ENCODE measurements at places on chromosomes 1 and 21.

GRCh38 chr1:151680391-151680790 is 36.2 kb downstream of the CELF3 start:
- DNase-seq, result no peak

GRCh38 chr1:30514137-30514654 is 209.2 kb downstream of the MATN1 start:
- DNase-seq, result no peak

DNA sequence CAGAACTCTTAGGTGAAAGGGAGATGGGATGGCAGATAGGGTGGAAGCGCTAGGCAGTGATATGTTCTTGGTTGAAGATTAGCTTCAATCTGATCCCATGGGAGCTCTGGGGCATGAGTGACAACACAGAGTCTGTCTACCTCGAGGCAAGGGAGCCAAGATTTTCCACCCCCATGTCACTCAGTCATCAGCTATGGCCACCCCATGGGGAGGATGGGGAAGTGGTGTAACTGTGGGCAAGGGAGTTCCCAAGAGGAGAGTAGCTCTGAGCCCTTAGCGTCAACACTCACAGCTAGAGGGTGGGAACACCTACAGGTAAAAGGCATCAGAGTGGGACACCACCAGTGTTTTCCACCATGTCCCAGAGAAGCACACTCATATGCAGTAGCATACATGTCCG is 30.3 kb upstream of the C1QA start:
- DNase-seq, result no peak

DNA sequence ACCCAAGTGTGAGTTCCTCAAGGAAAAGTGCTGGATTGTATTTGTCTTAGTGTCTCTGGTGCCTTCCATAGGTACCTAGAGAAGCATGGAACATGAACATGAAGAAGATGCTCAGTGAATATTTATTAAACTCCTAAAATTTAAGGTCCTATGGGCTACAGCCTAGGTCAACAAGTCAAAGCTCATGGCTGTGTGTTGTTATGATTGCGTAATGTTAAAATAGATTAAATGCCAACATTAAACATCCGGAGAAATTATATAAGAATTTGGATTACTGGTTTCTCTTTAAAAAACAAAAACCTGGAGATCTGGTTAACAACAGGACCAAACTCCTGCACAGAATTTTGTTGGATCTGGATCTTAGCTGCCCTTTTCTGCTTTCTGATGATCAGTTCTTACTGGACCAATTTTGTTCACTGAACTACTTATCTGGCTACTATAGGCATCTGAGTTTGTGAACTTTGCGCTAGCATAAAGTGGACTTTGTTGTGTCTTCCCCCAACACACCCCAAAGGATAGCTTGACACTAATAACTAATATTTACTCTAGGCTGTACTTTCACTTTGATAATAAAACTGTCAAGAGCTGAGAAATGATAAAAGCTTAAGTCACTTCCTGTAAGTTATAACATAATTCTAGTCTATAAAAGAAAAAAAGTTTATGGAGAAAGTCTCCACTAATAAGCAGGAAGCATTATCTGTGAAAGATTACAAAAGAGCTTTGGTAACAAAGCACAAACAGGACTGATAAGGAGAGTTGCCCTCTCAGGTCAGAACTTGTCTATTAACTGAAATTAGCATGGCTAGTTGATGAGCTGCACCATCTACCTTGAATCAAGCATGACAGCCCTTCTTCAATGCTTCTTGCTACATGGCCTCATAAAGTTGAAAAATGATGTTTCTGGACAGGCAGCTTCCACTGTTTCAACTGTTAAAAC is 20.7 kb downstream of the F5 start:
- no peak for DNase-seq

- DNase-seq, result no peak
Observed at GRCh38 chr21:15152591-15152990, 87.8 kb upstream of the NRIP1 start.

- DNase-seq, result no peak
Observed at GRCh38 chr1:217892750-217893149, 261.6 kb downstream of the SPATA17 start.

DNA sequence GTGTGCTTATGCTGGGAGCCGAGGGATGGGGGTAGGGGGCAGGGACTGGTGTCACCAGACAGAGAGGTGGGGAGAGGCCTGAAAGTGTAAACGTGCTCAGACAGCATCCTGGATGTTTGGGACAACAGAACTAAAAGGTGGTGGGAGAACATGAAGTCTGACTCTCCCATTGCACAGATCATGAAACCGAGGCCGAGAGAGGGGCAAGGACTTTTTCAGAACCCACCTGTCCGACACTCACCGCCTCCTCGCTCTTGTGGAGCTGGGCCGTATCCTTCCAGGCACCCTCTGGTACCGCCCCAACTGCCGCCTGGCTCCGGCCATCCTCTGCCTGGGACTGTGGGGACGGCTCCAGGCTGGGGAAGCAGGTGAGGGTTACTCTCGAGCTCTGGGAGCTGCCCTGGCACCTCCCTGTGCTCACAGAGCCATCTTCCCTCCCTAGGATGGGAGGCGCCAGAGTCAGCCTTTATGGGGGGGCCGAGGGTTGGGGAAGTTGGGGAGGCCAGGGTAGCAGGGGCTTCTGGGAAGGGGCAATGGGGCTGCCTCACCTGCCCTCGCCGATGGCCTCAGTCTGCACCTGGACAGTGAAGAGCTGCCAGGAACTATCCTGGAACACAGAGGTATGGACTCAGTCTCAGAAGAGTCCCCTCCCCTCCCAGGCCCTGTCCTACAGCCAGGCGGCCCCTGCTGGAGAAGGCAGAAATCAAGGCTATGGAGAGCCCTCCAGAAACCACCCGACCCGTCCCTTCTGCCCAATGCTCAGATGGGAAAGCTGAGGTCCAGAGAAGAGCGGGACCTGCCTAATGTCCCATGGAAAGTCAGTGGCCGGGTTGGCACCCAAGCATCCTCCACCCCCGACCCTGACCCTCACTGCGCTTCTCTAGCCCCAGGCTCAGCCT is 7.0 kb downstream of the ATP13A2 start:
- DNase-seq, result no peak

GRCh38 chr1:207223162-207223561 is 98.3 kb upstream of the CD55 start:
- no peak for DNase-seq

DNA sequence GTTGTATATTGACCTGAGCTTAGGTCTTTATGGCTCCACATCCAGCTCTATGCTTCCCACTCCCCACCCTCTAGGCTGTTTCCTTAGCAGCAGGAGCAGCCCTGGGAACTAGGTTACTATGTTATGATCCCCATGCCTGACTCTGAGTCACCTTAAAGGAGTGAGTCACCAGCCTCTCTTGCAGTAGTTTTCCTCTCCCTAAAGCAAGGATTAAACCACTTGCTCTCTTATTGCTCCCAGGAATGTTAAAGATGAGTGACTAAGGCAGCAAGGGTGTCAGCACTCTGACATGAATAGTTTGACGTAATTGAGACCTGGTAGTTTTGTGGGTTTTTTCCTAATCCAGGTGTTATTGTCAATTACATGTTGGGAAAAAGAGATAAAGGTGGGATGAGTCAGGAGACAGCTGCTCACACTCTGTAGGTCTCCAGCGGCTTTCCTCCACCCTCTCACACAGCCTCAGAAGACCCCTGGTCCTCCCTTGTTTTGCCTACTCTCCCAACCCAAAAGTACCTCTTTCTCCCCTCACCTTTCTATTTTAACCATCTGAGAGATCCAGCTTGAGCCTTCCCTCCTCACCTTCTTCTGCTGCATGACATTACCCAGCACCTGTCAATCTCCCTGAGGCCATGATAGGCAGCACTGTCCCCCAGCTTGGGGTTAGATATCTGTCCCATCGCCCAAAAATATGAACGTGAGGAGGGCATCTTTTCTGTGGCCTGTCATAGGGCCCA is 369.1 kb upstream of the VAMP3 start:
- no peak for DNase-seq

- no peak for DNase-seq
Observed at GRCh38 chr1:201194046-201194445, 3.4 kb downstream of the IGFN1 start.

DNA sequence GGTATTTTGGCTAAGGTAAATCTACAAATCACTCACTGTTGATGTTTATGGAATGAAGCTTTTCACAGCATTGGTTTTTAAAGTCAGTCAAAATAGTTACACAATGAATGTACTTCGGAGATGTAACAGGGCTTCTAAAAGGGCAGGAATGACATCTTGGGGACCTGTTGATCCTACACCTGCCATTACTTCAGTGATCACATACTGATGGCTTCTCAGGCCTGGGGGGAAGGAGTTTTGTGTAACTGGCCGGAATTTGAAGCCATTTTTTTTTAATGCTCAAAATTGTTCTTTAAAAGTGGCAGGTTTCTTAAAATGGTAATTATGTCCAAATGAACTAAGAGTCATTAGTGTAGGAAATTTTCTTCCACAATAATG is 11.2 kb downstream of the RPL5 start:
- DNase-seq, result no peak

DNA sequence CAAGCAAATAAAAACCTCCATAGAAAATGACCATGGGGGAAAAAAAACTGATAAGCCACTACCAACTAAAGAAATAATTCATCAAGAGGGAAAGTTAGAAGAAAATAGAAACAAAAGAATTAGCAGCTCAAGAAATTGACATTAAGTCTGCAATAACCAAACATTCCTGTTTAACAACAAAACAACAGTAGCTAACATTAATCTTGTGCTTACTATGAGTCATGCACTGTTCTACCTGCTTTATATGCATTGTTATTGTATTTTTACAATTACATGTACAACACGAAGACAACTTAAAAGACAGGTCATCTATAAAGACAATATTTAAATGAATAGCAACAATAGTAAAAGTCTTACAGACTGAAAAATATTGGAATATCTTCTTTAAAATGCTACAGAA is 34.4 kb upstream of the LRRC7 start:
- no peak for DNase-seq

DNA sequence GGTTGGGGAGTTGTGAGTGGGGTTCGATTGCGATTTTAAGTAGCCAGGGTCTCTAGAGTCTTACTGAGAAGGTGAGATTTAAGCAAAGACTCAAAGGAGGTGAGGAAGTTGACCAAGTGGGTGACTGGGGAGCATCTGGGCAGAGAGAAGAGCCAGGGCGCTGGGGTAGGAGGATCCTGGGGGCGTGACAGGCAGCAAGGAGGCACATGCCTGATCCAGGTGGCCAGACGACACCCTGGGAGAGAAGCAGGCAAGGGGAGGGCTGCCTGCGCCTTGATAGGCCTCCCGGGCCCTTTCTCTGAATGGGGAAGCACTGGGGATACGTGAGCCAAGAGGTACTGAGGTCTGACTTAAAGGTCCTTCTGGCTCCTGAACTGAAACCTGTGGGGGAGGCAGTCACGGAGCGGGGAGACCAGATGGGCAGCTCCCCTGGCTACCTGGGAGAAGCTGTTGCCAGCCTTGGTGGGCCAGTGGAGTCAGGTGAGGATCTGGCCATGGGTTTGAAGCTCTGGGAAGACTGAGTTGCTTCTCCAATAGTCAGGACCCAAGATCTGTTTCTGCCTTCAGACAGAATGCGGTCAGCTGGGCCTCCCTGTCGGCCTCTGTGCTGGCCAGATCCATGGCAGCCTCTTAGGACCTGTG is 5.4 kb downstream of the ZBTB48 start:
- no peak for DNase-seq

DNA sequence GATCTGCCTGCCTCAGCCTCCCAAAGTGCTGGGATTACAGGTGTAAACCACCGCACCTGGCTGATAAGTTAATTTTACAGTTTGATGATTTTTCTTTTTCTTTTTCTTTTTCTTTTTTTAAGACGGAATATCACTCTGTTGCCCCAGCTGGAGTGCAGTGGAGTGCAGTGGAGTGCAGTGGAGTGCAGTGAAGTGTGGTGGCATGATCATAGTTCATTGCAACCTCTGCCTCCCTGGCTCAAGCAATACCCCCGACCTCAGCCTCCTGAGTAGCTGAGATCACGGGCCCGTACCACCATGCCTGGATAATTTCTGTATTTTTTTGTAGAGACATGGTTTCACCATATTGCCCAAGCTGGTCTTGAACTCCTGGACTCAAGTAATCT is 84.4 kb upstream of the CXADR start:
- no peak for DNase-seq

DNA sequence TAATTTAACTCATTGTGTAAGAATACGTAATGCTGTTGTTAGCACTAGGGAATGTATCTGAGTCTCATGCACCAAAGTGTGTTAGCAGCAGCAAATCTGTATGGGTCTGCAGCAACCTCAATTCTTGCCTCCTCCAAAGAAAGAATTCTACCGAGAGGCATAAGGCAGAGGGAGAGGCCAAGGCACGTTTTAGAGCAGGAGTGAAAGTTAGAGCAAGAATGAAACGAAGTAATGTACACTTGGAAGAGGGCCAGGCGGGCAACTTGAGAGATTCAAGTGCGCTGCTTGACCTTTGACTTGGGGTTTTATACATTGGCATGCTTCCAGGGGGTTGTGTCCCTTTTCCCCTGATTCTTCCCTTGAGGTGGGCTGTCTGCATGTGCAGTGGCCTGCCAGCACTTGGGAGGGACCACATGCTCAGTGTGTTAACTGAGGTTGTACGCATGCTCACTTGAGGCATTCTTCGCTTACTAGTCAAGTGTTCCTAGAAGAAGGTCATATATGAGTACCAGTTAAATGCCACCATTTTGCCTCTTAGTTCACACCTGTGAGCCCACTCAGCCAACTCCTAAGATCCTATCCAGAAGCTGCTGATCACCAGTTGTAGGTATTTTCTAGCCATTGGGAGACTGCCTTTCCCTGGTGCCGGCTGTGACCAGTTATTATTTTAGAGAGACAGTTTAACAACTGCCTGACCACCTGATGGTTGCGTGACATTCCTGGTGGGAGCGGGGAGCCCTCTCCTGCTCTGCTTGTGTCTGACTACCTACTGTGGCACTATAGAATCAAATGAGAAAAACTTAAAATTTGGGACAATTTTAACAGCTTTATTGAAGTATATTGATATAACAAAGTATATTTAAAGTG is 2.7 kb upstream of the CNN3 start:
- DNase-seq, result no peak

- no peak for DNase-seq
Observed at GRCh38 chr21:38992737-38993136, 187.0 kb downstream of the ETS2 start.

- DNase-seq, result peak; percentile 74
Observed at GRCh38 chr1:225919906-225920305, 4.1 kb downstream of the PYCR2 start.

GRCh38 chr1:67777440-67777839 is 55.8 kb downstream of the GNG12 start:
- DNase-seq, result no peak

- no peak for DNase-seq
Observed at GRCh38 chr1:8302081-8302956, 15.6 kb upstream of the SLC45A1 start.

- DNase-seq, result no peak
Observed at GRCh38 chr21:32364387-32364786, 28.4 kb downstream of the URB1 start.

GRCh38 chr1:46818591-46818990 is 19.7 kb downstream of the CYP4B1 start:
- no peak for DNase-seq

GRCh38 chr21:14879458-14879857 is 185.3 kb downstream of the NRIP1 start:
- DNase-seq, result no peak

All from NCI-H1694 (cell line).